NCI-H1092 (cell line): ENCODE measurements at places on chromosomes 7 and 10.
A peak's percentile ranks its signal among the peaks of the same experiment; 100 is the strongest.

GRCh38 chr10:11345224-11346054 lies 266.0 kb downstream of the USP6NL start:
- DNase-seq = peak; percentile 3

- peak; percentile 25 for DNase-seq
Observed at GRCh38 chr7:101816595-101817470, 593 bp upstream of the CUX1 start.

DNA sequence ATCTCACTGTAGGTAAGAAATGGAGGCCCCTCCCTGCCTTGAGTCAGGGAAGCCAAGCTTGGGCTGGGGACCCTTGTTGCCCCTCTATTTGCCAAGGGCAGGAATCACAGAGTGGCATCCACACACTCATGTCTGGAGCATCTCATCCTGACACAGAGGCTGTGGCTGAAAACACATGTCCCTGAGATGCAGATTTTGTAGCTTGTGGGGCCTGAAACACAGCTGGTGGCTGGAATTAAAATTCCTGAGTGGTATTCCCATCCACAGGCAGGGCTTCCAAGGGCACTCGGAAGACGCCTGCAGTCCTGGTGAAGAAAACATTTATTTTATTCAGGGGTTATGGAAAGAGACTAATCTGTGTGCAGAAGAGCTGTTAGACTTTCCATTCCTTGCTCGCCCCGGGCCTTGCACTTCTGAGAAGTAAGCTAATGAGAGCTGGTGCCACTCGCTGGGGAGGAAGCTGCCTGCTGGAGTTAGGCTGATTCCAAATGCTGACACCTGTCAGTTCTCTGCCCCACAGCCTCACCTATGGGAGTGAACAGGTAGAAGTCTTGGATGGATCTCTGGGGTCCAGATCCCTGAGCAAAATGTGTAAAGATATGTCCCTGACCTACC lies 36.0 kb downstream of the C10orf120 start:
- DNase-seq = no peak

- peak; percentile 80 for DNase-seq
Observed at GRCh38 chr7:44977959-44978335, 868 bp downstream of the MYO1G start.

GRCh38 chr10:73586583-73586984 lies 4.6 kb downstream of the USP54 start:
- DNase-seq = no peak
